Activated T-helper 1 cell treated with anti-CD3 and anti-CD28 coated beads, Interleukin-2, amount 50 U/mL, for 16 hours (primary cell): ENCODE measurements at places on chromosomes 5 and 9.

- no peak for DNase-seq
Measured at GRCh38 chr5:143682929-143683386, 129.0 kb upstream of the HMHB1 start.

GRCh38 chr5:129141696-129142095 is 47.1 kb downstream of the ISOC1 start:
- no peak for DNase-seq

DNA sequence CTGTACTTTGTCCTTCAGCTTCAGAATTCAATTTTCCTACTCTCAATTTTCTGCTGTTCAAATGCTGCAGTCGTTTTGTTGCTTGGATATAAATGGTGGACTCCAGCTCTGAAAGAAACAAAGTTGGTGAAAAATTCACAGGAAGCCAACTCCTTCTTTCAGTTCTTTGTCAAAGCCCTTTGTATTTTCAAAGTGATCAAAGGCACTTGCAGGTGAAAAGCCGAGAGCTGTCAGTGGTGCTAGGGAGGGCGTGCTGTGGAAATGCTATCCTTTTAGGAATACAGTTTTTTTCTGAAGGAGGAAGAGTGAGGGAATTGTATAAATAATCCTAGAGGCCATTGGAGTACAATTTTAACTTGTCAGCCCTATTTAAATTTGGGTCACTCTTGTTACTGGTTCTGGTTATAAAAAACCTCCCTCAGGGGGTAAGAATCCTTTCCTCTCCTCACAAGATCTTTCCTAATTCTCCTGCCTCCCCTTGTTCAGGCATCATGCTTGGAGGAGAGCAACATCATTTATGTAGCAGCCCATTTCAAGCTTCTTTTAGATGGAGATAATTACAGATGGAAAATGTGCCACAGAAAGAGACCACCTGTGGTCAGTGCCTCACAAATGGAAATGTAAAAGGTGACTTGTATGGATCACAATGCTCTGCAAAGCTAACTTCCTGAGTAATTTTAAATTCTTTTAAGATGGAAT is 62.5 kb upstream of the GHR start:
- DNase-seq = no peak

GRCh38 chr5:79827159-79827629 is 137.6 kb downstream of the CMYA5 start:
- no peak for DNase-seq

- no peak for DNase-seq
Measured at GRCh38 chr5:40124367-40124766, 555.3 kb upstream of the PTGER4 start.

- no peak for DNase-seq
Measured at GRCh38 chr9:130912932-130913598, 16.5 kb upstream of the QRFP start.

DNA sequence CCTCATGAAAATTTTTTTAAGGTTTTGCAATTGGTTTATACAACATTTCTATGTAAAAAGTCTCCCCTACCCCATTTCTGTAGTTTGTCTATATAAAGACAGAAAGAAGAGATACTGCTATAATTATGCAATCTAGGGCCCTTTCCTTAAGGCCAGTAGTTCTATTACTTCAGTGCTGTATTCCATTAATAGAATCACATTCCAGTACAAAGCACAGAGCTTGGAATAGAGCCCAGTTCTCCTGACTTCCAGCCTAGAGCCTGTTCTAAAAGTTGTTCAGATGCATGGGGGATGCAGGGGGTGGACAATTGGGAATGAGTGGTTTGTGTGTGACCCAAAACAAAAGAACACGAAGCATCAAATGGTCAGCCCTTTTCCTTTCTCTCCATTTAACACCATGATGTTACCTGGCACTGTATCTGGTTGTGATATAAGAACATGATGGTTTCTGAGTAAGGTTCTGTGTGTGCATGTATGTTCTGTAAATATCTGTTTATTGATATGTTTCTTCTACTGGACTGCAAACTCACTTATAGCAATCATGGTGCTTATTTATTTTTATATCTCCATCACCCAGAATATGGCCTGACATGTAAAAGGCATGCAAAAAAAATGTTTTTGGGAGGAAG is 8.2 kb upstream of the GRAMD2B start:
- DNase-seq = no peak

DNA sequence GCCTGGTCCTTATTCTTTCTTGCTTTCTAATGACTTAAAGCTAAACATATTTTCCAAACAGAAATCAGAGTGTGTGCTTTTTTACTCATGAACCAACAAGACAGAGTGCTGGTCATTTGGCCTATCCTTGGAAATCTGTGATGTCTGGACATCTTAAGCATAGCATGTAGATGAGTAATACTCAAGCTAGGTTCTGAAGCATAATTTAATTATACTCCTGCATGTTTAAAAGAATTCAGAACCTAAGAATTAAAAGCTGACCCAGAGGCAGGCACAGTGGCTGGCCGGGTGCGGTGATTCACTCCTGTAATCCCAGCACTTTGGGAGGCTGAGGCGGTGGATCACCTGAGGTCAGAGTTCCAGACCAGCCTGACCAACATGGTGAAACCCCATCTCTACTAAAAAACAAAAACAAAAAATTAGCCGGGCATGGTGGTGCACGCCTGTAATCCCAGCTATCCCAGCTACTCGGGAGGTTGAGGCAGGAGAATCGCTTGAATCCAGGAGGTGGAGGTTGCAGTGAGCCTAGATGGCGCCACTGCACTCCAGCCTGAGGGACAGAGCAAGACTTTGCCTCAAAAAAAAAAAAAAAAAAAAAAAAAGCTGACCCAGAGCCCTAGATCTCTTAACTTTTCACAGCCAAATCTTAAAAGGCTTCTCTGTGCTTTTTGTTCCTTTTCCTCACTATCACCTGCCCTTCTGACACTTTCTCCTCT is 16.2 kb upstream of the TJP2 start:
- no peak for DNase-seq

DNA sequence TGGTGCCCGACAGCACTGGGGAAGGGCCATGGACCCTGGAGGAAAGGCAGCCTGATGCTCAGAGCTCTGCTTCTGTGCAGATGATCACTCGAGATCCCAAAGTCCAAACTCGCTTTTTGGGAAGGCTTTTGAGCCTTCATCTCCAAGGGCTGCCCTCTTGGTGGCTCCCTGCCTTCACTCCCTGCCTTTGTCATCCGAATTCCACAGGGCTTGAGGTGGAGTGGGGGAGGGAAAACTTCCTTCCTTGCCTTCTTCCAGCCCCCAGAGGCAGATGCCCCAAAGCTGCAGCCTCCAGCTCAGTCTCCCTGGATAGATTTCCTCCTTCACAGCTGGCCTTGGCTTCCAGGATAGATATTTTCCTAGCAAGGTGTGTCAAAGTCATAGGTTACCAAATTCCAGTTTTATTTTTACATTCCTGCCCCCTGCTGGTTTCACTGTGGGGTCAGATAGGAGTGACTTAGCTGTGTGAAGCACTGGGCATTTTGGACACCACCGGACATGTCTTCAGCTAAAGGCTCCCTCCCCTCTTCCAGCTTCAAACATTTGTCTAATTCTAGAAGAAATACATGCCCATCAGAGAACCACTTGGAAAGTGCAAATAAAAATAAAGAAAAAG is 268.2 kb downstream of the HSPA4 start:
- DNase-seq = no peak

DNA sequence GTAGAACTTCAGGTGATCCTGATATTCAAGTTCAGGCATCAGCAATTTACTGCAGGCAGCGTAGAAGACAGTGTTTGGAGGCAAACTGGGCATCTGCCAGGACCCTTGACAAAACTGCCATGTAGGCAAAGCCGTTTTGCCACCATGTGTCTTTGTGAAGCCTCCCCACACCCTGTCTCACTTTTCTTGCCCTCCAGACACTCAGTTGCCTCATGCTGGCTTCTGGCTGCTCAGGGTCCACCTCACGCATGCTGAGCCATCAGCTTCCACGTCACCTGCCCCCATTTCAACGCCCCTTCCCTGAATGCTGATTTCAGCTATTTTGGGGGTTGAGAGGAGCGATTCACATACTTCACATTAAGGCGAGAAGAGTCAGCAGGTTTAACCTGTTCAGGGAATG is 165.2 kb upstream of the KLF9 start:
- no peak for DNase-seq

GRCh38 chr9:77916820-77917219 is 114.8 kb downstream of the GNAQ start:
- DNase-seq = no peak

DNA sequence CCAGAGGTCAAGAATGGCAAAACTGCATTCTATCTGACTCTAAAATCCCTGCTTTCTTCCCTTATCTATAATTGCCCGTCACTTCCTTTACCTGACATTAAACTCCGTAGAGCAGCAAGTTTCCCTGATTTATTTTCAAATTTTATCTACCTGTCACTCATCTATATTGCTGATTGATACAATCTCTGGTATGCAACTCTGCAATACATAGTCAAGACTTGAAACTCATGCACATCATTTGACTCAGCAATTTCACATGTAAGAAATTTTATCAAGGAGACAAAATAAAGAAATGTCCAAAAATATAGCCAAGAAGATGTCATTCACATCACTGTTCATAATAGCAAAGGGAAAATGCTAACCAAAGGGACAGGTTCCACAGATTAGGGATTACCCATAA is 39.5 kb downstream of the FBXW11 start:
- no peak for DNase-seq

DNA sequence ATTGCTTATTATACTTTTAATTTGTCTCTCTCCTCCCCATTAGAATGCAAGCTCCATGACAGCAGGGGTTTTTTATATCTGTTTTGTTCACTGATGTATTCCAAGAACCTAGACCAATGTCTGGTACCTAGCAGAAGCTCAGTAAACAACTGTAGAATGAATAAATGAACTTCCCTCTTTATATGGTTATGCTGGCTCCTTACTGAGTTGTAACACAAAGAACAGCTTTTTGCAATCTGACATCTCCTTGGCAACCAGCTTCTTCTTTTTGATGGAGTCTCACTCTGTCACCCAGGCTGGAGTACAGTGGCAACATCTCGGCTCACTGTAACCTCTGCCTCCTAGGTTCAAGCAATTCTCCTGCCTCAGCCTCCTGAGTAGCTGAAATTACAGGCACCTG is 13.6 kb downstream of the TRMO start:
- DNase-seq = no peak

- DNase-seq = no peak
Measured at GRCh38 chr5:33272288-33272687, 168.5 kb upstream of the TARS1 start.
